ENCODE measurements at places on chromosomes 3 and 15.

DNA sequence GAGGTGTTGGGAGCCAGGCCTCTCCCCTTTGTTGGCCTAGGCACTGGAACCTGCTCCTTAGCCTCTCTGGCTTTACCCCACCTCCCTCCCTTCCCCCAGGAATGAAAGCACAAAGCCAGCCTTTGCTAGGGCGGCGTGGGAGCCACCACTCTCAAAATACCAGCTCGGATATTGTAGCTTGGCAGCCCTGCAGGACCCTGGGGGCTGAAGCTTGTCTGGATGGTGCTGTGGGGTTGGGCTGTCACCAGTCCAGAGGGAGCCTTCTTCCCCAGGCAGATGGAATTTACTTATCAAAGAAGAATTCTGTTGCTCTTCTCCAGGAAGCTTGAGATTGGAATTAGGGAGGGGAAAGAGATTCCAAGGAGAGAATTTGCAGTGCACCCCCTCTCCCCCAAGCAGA is 14.9 kb upstream of the GRM2 start:
- DNase-seq, result no peak

GRCh38 chr15:94395640-94396039 is 164.3 kb downstream of the MCTP2 start:
- no peak for DNase-seq

- DNase-seq, result no peak
Observed at GRCh38 chr3:141275032-141275422, 43.4 kb downstream of the PXYLP1 start.

DNA sequence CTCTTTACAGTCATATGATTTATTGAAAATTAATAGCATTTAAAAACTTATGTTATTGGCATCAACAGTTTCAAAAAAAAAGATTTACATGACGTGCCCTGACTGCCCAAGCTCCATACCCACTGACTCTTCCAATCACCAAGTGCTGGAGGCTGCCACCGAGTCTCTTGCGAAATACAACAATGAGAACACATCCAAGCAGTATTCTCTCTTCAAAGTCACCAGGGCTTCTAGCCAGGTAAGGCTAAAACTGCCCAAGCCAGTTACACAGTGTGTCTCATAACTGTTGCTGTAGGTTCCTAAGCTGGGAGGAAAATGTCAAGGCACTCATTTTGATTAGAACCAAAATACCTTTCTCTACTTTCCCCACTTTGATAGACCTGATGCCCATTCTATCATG is 4.5 kb downstream of the FETUB start:
- no peak for DNase-seq

All from NCI-H1092 (cell line).